ENCODE measurements at places on chromosomes 5 and 9.

DNA sequence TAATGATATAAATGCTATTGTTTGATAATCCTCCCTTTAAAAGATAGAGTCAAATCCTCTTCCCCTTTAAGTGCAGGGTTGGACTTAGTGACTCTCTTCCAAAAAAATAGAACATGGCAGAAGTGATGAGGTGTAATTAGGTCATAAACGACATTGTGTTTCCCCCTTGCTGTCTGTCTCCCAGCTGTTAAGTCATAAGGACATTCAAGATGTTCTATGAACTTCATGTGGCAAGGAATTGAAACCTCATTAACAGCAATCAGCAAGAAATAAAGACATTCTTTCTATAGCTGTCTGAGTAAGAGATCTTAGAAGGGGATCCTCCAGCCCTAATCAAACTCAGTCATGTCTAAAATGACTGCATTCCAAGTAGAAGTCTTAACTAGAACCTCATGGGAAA lies 3.3 kb upstream of the SLC25A46 start:
- DNase-seq, result no peak

- DNase-seq, result no peak
Observed at GRCh38 chr5:52922384-52922783, 66.8 kb upstream of the ITGA2 start.

- DNase-seq, result no peak
Observed at GRCh38 chr9:69500896-69501295, 171.3 kb downstream of the APBA1 start.

DNA sequence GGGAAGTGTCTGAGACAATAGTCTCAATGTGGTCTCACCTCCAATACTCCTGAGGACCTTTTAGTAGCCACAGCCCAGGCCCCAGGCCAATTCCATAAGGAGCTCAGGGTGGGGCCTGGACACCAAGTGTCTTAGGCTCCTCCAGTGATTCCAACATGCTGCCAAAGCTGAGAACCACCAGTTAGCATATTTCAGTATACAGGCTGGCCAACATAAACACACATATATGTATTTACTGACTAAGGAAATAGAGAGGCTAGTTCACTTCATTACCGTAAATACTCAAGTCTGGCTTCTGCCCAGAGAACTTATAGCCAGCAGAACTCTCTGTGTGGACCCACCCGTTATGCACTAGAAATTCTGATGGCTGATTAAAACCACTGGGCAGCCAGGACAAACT lies 24.1 kb downstream of the S1PR3 start:
- no peak for DNase-seq

- DNase-seq, result no peak
Observed at GRCh38 chr5:64213011-64213410, 47.4 kb downstream of the RNF180 start.

- no peak for DNase-seq
Observed at GRCh38 chr5:157047898-157048297, 11.0 kb downstream of the HAVCR1 start.

- DNase-seq, result no peak
Observed at GRCh38 chr9:133139246-133140173, 18.5 kb upstream of the RALGDS start.

- DNase-seq, result no peak
Observed at GRCh38 chr5:115461093-115461492, 83.5 kb downstream of the FEM1C start.

- DNase-seq, result no peak
Observed at GRCh38 chr9:108666240-108666784, 189.5 kb downstream of the ACTL7B start.

- no peak for DNase-seq
Observed at GRCh38 chr9:8417341-8417740, 617.8 kb upstream of the DMAC1 start.

DNA sequence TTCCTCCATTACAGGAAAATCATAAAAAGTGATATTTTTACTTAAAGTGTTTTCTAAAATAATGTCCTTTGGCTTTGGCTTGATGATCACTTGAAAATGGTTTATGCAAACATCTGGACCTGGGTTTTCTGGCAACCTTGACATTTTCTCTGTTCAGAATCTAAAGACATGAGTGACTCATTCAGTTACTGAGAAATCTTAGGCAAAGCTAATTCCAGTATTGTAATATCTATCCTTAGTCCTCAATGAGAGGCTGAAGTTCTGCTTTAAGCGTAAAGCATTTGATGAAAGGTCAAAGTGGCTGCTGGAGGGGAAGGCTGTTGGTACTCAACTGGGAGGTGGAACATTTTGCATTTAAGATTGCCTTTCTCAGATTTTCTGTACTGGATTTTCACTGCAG lies 2.3 kb downstream of the MAN2A1 start:
- no peak for DNase-seq

- no peak for DNase-seq
Observed at GRCh38 chr5:156585999-156586398, 259.0 kb downstream of the SGCD start.

GRCh38 chr9:82789155-82789824 lies 273.7 kb downstream of the RASEF start:
- DNase-seq, result no peak

DNA sequence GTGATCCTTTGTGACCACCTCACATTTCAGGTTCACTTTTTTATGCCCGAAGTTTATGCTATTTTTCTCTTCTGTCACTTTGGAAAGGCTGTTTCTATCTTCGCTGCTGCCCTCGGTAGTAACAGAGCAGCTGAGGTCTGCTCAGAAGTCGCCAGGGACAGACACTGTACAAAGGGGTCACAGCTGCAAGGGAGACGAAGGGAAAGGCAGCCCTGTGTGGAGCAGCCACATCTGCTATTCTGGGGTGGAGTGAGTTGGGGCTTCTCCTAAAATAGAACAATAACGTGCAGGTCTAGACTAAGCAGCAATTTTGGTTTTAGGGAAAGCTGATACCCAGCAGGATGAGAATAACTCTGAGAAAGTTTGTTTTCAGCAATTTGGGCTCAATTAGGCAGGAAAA lies 72.5 kb downstream of the ACTL7B start:
- no peak for DNase-seq

GRCh38 chr5:139747583-139748504 lies 47.8 kb upstream of the PSD2 start:
- peak; percentile 46 for DNase-seq

DNA sequence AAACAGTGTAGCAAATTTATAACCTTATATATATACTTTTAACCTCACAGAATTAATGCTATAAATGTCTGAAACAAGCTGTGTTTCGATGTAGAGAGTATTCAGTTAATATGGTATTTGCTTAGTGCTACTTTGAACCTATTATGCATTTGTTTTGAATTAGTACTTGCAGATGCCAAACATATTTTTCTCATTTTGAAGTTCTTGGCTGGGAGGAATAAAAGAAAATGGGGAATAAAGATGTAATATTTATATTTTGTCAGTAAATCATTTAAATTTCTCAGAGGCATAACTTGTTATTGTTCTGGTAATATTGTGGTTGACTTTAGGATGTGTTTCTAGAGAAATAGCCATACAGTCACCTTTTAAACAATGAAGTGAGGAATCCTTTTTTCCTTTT lies 175.9 kb upstream of the IZUMO3 start:
- no peak for DNase-seq

DNA sequence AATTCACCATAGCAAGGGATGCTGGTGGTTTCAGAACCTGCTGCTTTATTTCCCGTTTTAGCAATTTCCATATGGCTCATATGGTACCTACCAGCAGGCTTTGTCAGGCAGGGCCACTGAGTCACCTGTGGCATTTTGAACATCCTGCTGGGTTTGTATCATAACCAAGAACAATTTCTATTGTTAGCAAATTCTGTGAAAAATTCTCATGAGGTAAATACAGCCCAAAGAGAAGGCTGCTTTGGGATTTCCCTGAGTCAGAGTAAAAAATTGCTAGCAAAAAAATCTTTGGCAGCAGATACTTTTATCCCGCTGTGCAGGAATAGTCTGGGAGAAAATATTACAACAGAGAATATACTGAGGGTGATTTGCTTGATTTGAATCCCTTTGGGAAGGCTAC lies 52.7 kb downstream of the PRR16 start:
- DNase-seq, result no peak

DNA sequence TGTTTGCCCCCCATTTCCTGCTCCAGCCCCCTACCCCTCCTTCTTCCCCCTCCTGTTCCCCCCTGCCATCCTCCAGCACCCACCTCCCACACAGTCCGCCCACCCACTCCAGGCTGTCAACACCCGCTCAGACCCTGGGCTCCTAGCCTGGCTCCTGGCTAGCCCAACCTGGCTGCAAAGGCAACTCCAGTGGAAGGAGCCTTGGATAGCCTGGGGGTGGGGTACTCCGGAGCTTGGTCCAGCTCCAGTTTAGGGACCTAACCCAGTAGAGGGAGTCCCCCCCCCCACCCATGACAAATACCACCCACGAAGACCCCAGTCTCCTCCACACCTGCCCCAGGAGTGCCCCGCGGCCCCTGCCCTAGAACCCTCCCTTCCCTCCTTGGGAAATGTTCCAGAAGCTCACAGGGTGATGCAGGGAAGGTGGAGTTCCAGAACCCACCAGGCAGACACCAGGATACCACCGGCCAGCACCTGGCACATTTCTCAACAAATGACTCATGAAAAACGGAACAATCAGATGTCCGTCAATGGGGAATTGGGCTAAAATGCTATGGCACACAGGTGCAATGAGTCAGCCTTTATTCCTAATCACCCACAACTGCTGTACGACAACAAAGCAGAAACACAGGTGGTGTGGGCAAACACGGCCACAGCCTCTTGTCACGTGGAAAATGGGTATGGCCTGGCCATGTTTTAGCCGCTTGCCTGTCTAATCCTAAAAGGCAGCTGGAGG lies 901 bp upstream of the SLC12A7 start:
- no peak for DNase-seq

DNA sequence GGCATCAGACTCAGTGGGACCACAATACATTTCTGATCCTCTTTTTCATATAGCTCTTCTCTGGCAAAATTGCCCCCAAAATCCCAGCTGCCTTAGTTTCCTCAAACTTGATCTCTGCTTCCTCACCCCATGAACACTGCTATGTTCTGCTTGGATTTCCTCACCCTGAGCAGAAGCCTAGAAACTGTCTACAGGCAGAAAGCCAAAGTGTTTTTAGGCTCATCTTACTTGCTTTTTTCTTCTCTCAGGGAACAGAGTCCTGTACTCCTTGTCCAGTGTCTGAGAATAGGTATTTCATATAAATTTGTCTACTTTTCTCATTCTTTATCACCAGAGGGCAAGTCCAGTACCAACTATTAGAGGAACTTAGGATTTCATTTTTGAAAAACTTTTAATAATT lies 21.5 kb upstream of the UBAP1 start:
- DNase-seq, result no peak

DNA sequence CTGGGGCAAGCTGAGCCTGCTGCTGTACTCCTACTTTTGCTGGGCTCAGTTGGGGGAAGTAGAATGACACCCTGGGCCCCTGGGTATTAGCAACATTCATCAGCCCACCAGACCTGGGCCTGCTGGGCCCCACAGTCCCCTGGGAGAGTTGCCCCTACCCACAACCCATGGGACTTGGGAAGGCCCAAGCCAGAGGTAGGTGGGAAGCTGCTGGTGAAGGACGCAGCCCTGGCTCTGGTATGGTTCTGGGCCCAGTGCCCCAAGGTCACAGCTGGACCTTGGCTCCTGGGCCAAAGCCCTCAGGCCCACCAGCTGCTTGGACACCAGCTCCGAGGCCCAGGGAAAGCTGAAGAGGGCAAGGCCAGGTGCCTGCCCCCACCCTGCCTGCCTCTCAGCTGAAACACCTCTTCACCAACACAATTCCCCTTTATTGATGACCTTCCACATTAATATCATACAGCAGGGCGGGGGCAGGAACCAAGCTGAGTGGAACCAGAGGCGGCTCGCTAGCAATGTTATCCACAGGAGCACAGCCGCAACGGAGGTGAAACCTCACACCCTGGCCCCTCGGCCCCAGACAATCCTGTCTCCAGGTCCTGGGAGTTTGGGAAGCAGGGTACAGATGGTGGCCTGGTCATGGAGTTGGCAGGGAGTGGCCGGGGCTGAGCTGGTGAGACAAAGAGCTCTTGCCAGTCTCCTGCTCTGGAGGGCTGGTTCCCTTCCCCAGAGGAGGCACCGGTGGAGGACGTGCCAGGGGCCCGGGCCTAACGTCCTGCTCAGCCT lies 13.7 kb downstream of the DOLPP1 start:
- DNase-seq, result no peak

DNA sequence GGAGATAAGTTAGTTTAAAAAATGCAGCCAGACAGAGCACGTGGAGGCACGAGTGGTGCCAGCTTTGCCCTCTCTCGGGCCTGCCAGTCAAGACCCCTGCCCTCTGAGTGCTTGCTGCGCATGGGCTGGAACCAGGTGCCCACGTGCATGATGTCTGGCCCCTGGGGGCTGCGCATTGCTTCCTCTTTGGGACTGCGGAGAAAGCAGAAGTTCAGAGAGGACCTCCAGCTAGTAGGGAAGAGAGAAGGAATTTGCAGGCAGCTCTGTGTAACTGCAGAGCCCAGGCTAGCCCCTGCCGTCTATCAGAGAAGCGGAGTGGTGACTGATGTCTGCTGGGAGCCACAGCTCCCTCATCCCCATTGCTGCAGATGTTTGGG lies 9.7 kb upstream of the RNU6ATAC start:
- no peak for DNase-seq

GRCh38 chr5:124725040-124725434 lies 21.4 kb downstream of the ZNF608 start:
- DNase-seq, result no peak

DNA sequence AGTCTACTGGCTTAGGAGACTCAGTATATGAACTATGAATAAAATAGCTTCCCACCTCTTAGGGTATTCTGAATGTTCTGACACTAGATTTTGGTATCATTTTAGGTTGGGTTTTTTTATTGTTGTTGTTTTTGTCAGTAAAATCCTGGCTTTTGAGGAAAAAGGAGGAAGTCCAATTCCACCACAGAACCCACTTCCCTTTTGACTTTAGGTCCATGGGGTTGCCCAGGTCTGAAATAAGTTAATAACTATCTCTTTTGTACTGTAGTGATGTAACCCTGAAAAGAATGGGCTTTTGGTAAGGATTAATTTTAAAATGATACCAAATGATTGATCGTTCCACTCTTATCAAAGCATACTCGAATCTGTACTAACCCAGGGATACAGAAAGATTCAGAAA lies 29.1 kb upstream of the IL12B start:
- DNase-seq, result no peak

- no peak for DNase-seq
Observed at GRCh38 chr9:89078421-89078820, 87.2 kb downstream of the S1PR3 start.

GRCh38 chr5:177593511-177593910 lies 1.5 kb downstream of the TMED9 start:
- no peak for DNase-seq

GRCh38 chr9:98879963-98880310 lies 63.8 kb upstream of the COL15A1 start:
- DNase-seq, result no peak

- no peak for DNase-seq
Observed at GRCh38 chr5:61881821-61882487, 424.1 kb upstream of the KIF2A start.

GRCh38 chr9:22529426-22530199 lies 83.0 kb downstream of the DMRTA1 start:
- no peak for DNase-seq

DNA sequence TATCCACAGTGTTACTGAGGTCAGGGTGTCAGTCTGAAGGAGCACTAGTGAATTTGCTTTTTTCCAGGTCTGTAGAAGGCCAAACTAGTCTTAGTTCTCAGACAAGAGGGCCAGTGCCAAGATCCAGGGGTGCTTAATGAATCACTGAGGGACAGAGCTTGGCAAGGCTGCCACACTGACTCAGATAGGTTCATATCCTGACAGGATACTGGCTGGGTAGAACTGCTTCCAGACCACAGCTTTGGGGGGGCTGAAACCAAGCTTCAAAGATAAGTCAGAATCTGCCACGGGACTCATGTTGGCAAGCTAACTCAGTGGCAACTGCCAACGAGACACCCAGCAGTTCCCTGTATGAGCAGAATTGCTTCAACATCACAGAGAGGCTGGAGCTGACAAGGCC lies 1125.4 kb downstream of the EFNA5 start:
- DNase-seq, result no peak

All from effector CD8-positive, alpha-beta T cell (primary cell).